Kidney (tissue), 22 donors: ENCODE measurements at places on chromosomes 3 and 15.

GRCh38 chr3:197444793-197445379 is 110.9 kb downstream of the BDH1 start:
- DNase-seq = no peak

DNA sequence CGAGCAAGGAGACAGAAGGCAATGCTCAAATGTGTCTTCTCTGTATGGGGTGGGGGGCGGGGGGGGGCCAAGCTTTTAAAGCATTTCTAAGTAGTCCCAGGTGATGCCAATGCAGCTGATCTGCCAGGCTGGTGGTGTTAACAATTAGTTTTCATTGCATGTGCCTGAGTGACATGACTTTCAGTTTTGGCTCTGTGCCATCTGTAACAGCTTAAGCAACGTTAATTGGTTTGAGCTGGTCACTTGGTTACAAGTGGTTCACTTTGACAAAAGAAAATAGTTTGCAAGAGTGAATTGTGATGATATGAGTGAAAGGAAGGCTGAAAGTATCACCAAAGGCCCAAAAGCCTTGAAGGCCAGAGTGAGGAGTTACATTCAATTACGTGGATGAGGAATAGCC is 26.4 kb upstream of the LRIG1 start:
- DNase-seq = no peak

DNA sequence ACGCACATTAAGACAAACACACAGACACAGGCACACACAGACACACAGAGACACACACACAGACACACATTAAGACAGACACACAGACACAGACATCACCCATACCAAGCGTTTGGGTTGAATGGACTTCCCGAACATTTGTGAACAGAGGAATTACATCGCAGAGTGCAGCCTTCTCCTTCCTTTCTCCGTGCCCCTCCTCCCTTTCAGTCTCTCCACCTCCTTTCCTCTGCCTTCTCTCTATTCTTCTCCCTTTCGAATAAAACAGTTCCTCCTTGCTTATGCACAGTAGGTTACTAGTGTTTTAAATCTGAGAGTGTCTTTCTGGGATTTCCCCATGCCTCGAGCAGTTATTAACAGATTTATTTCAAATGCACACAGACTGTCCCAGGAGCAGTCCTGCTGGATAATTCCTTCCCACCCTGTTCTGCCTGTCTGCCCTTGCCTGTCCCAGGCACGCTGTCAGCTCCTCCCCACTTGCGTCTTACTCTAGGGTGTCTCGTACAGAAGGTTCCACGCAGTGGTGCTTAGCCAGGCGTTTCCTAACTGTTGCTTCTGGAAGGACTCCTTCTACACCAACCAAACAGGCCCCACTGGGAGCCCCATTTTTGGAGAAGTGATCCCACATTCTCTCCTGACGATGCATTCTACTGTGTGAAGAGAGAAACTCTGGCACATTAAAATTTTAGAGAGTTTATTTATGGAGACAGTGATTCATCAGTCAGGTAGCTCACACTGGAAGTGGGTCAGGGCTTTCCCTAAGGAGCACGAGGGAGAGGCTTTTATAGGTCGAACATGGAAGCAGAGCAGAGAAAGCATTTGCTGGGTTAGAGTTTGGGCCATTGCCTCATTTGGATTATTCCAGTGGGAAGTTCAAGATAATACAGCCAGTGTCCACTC is 163.8 kb downstream of the SV2B start:
- no peak for DNase-seq

- DNase-seq = no peak
Observed at GRCh38 chr15:49621401-49621811, 558 bp downstream of the DTWD1 start.

- no peak for DNase-seq
Observed at GRCh38 chr15:39403640-39404117, 177.2 kb upstream of the THBS1 start.

DNA sequence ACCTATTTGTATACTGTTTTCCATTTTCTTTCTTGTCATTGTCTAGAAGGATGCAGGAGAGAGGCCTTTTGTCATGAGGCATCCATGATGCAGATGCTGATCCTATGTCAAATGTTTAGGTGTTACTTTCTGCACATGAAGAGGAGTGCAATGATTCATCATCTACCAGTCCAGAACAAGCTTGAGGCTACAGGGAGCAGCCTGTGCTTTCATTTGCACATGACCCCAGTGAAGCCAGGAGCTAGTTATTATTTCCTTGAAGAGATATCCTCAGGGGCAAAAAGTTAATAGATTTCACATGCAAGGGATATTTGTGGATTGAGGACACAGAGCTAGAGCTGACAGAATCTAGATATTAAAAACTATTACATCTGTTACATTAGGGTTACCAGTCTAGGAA is 204.4 kb upstream of the TGFBR2 start:
- DNase-seq = no peak

DNA sequence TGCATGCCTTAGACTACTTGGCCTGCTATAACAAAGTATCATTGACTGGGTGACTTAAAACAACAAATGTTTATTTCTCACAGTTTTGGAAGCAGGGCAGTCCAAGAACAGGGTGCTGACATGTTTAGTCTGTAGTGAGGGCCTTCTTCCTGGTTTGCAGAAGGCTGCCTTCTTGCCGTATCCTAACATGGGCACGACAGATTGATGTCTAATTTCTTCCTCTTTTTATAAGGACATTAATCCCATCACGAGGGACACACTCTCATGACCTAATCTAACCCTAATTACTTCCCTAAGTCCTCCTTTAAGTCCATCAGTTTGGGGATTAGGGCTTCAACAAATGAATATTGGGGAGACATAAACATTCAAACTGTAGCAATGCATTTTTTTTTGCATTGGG is 10.9 kb upstream of the GOLGA8B start:
- DNase-seq = no peak

DNA sequence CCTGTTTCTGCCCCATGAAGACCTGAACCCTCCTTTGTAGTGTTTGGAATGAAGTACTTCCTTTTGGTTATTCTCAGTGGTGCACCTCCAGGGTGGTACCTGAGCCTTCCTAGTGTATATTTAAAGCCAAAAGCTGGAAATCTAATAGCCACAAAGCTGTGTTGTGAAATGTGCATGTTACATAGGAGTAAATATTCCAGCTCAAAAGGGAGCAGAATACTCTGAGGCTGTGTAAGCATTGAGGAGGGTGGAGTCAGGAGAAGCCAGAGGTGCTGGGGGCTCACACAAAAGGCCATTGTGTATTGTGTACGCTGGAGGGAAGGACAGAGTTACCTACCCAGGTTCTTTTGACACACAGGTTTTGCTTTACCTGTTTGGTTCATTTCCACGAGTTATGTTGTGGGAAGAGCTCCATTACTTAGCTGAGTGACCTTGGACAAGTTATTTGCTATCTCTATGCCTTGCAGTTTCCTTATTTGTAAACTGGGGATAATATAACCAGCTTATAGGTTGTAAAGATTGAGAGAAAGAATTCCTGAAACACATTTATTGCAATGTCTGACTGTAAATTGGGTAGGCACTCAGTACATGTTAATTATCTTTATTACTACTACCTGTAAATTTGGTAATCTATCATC is 24.7 kb downstream of the GPR171 start:
- no peak for DNase-seq

DNA sequence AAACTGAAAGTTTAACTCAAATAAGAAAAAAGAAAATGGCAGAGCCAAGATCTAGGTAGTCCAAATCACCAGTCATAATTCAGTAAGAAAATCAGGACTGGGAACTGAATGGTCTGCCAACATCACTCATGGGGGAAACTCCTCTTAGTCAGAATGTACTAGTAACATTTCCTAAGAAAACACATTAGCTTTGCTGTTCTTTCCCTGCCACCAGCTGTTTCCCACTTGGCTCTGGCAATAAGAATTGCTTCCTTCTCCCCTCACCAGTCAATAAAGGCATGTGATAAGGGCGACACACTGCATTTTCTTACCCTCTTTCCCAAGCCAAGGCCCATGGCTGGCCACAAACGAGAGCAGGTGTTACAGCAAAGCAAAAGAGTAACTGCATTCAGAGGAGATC is 46.1 kb downstream of the PIK3R4 start:
- DNase-seq = no peak

- DNase-seq = no peak
Observed at GRCh38 chr3:62577153-62577552, 203.8 kb upstream of the FEZF2 start.
